ENCODE measurements at places on chromosomes 3 and 15.

DNA sequence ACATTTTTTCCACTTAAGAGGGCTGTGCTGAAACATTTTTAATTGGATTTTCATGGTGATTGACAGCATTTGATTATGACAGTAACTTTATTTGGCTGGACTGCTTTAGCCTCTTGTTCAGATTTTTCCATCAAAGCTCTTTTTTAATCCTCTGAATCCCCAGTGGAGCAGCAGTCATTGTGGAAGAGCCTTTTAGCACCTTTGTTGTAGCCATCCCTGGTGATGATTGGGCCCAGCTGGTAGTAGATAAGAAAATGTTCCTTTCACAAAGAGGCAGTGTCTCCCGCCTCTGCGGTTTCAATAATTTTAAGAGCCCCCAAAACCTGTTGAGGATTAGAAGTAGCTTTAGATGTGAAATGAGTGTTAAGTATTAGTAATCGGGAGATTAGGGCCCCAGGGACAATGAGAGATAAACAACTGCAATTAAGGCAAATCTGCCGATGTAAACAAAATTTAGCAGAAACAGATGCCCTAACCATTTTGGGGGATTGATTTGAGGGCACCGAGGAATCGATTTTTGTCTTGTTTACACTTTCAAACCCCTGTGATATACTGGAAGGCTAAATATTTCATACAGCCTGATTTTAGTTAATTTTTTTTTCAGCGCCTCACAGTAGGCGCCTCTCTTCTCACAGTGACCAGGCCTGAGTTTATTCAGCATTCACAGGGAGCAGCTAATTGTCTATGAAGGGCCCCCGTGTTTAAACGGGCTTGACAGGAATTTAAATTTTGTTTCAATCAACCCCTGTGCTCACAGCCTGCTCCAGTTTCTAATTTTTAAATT is 43.2 kb upstream of the SKOR1 start:
- no peak for DNase-seq

- no peak for DNase-seq
These were observed 138.6 kb downstream of the FMN1 start for GRCh38 chr15:33055962-33056361.

GRCh38 chr3:77329116-77329515 is 289.2 kb downstream of the ROBO2 start:
- no peak for DNase-seq

GRCh38 chr3:104846270-104846669 is 520.4 kb upstream of the ALCAM start:
- DNase-seq = no peak

GRCh38 chr3:178714925-178715832 is 178.9 kb downstream of the KCNMB2 start:
- no peak for DNase-seq

GRCh38 chr3:191070201-191070600 is 128.8 kb upstream of the OSTN start:
- no peak for DNase-seq

DNA sequence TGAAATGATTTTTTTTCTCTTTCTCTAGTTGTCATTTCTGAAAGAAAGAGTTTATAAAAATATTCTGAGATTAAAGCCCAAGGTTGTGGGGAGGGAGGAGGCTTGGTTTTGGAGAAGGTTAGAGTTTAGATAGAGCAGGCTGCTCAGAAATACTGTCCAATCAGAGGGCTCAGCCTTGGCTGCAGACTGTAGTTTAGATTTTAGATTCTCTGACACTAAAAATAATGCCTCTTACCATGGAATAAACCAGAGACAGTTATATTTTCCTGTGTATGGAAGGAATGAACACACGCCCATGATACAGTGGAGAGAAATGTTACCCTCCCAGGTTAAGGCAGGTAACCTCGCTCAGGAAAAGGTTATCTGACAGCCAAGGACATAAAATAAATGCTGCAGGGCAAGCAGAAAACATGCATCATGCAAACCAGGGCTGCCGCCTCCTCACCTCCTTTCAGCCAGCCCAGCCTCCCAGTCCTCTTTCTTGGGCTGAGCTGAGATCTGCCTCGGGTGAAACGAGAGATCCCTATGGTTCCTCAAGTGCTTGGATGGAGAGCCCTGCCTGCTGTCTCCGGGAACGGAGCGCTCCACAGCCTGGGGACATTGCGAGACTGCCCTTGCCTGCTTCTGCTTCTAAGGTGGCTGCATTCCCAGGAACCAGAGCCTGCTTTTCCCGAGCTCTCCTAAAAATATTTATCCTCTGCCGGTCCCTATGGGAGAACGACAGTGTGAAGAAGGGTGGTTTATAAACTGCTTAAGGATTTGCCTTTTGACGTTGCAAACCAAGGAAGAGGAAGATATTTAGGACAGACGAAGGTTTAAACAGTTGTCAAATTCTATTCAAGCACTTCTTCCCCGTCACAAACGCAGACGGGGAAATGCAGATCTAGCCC is 848 bp downstream of the NCEH1 start:
- no peak for DNase-seq

- no peak for DNase-seq
These were observed 128.5 kb upstream of the GAP43 start for GRCh38 chr3:115494826-115495225.

GRCh38 chr15:27990521-27991515 is 108.3 kb downstream of the OCA2 start:
- DNase-seq = no peak

DNA sequence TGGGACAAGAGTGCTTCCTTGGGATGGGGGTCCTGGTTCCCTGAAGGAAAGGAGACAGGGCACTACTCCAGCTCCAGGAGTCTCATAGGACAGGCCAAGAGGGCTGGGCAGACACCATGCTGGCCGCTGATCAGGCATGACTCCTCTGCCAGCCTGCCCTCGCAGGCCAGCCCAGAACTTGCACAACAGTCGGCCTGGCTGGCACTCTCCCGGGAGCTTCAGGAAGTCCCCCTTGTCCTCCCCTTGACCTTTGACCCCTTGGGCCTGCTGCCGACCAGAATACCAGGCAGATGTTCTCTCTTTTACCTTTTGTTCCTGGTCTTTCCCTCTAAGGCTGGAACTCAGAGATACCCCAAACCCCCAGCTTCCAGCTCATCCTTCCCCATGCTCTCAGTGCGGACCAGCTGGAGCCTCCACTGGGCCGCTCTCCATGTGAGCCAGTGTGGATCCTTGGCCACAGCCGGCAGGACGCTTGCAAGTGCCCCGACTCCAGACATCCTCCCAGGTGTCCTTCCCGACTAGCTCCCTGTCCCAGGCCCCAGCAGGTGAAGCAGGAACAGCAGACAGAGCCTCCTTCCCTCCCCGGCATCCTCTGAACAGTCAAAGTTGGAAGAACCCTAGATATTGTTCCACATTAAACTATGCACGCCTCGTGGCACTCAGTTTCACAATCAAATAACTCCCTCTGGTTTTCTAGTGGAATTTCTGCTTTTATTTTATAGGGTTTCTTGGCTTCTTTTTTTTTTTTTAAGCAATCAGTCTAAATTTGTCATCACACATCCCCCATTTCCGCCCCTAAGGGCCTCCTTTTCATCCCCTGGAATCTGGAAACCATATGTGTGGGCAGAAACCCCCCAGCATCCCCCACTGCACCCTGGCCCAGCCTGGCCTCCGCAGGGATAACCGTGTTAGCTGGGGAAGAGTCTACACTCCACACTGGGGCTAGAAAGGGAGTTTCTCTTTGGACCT is 15.7 kb downstream of the VPS18 start:
- no peak for DNase-seq

DNA sequence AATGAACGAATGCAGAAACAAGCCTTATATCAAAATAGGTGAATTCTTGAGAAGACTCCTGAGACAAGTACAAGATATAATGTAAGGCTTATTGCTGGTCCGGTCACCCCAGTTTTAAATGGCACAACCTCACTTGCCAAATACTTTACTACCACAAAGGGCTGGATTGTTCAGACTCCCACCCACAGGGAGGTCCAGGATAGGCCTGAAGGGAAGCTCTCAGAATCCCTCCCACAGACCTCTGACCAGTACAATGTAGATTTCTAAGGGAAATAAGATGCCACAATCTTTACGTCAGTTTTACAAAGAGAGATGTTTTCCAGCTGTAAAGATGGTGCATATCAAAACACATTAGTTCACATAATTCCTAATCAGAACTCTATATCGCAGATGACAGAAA is 577.7 kb upstream of the ADAMTS9 start:
- DNase-seq = no peak

DNA sequence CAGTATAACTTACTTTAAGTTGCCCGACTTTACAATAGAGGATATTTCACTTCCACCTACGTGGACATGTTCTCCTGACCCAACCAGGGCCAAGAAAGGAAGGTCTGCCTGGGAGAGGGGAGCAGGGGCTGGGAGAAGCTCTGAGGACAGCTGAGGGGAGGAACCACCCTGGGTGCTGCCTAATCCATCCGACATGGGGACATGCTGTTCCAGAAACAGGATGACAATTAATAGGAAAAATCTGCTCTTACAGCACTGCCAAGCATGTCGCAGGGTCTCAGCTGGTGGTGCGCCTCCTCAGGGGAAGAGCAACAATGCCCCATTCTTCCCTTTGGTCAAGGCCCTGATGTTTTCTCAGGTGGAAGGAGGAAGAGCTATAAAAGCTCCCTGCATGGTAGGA is 132.3 kb downstream of the NTRK3 start:
- no peak for DNase-seq

DNA sequence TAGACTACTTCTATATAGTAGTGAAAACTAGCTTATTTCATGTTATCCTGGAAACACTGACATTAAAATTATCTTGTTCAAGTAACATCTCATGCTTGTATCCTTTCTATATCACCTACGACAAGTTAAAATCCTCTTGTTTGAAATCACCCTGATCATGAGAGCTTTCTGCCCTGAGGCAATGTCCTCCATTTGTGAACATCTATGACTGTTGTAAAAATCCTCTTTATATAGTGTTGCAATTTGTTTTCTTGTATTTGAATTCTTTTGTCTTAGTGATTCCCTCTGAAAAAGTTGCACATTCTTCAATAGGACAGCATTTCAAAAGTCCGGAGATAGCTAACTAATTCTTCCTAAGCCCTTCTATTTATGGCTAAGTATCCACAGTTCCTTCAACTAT is 480.3 kb downstream of the NSUN3 start:
- no peak for DNase-seq

DNA sequence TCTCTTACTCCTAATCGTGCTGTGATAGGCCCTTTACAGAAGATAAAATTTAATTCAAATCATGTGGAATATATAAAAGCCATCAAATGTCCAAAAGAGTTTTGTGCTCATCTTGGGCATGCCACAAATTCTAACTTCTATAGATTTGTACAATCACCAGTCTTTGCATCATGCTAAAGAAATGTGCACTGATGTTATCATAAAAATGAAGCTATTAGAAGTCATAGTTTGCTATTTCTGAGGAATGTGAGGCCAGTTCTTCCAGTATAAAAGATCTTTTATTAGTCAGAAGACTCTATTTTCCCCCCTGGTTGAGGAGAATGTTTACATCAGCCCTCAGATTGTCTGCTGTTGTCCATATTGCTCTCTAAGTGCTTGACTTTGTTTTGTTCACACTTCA is 2.1 kb upstream of the ANXA2 start:
- no peak for DNase-seq

DNA sequence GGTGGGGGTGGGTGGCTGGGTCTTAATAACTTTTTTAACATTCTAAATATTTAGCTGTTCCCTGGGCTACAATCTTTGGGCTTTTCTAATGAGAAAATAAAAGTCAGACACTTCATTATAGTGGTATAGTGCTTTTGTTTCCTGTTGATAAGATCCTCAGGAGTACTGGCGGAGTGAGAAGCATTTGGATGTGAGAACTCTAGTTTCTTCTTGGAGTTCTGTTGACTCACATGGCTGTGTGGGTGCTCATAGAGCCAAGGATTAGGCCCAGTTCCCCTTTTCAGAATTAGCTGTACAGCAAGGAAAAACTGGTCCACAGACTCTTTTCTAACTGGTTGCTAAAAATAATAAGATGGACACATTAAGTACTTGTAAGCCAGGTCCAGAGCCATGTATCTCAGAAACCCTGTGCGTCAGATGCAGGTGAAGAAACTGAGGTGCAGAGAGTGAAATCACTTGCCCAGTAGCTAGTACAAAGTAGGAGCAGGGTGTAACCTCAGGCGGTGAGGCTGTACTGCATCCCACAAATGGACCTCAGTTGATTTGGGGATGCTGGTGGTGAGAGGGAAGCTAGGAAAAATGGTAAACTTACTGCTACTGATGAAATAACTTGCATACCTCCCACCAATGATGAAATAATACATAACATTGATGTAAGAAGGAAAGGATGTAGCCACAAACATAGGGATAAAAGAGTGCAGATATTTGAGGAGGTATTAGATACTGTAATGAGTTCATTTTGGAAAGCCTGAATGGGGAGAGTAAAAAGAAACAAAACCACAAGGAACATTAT is 2.3 kb downstream of the ITPR1 start:
- no peak for DNase-seq

GRCh38 chr3:193980326-193980725 is 155.6 kb upstream of the HES1 start:
- no peak for DNase-seq

- no peak for DNase-seq
These were observed 694.1 kb downstream of the AGBL1 start for GRCh38 chr15:86773736-86774135.

DNA sequence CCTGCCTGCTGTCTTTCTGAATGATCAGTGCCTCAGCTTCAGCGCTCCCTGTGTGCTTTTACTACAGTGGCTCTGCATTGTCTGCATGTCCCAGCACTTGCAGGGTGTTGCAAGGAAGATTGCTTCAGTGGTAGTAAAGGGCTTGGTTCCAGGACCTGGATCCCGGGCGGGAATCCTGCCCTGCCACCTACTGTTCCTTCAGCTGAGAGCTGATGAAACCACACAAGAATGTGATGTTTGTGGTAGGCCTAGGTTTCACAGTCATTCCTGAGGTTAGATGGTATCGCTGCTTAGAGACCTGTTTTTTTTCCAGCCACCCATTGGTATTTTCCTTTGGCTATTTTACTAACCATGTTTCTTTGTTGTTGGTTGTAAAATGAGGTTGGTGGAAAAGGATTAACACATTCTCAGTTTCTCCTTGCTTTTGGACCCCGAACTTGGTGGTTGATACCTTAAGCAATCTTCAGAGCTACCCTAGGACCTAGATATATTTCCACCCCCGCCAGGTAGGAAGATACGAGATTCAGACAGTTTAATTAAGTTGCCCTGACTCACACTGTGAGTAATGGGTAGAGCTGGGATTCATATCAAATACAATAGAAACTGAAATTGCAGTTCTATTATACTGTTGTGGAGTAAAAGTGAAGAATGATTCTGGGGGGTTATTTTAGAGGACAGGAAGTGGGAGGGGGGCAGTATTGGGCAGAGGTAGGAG is 11.4 kb downstream of the GPR87 start:
- DNase-seq = no peak

DNA sequence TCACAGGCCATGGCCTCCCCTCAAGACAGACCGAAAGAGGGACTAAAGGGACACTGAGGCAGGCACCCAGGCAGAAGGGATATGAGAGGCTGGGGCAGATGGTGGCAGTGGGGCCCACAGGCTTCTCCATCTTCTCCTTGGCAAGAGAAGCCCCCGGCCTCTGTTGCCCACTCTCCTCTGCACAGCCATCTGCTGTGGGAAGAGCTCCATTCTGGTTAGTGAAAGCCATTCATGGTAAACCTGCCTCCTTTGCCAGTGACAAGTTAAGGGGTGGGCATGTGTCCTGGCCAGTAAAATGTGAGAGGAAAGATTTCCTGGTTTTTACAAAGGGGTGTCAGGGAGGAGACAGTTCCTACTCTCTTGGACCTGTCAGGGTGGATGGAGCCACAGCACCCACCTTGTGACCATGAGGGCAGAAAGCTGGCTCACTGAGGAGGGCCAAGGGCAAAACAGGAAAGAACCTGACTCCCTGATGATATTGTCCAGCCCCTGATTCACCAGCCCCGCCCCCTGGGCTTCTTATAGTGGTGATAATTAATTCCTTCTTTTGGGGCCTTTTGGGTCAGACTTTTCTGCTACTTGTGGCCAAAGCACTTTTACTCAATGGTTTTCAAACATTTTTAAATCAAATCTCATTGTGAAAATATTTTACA is 130.4 kb upstream of the SMAD3 start:
- DNase-seq = no peak

All from stimulated activated CD4-positive, alpha-beta T cell treated with anti-CD3 and anti-CD28 coated beads, Interleukin-1b, Interleukin-23, amount 100 ng/mL, for 1 hour (primary cell).